ENCODE measurements at places on chromosomes 5 and 9. TPM values are rescaled to one million over a fixed set of nuclear protein-coding genes. Genes with fewer than 3 reads are reported as not detected.

The PCA3 gene
- total RNA-seq = not detected

GRCh38 chr9:28810388-28811075 is 1237.3 kb upstream of the C9orf72 start:
- no peak for DNase-seq

DNA sequence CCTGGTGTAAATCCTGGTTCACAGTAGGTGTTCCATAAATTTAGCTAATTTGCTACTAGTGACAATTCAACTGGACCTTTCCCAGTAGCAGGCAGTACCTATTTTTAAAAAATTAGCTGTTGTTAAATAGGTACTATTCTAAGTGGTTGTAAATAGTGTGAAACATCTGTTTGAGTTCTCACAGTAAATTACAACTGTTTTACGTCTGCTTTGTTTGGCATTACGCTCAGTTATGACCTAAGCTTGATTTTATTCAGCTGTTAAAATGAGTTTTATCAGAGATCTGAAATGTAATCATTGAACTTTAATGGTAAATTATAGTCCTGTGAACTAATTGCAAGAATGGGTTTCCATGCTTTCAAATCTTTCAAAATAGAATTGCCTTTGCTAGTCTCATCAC is 93.9 kb downstream of the GPBP1 start:
- no peak for DNase-seq

DNA sequence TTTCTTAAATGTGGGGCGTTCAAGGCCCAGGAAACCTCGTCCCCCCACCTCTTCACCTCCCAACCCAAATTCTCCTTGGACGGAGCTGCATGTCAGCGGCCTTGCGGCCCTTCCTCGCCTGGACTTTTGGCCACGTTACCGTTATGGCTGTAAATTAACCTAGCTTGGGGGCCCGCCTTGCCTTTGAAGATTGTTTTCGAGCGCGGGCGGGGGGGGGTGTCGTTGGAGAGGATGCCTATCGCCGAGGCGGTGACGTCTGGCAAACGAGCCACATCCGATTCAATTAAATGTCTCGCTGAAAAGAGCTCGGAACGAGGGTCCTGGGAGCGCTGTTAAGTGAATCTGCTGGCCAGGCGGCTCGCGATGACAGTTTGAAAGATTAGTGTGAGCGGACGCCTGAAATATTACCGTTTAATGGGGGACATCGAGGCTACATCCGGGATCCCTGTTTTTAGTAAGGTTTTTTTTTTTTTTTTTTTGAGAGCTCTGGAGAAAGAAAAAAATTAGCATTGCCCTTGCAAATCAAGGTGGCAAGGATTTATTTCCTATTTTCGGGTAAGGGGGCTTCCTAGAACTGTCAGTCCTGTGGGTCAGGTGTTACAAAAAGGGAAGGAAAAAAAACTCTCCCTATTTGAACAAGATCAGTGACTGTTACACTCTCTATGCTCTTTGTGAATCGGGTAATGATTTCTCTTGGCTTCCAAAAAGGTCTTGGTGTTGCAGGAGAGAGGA is 2.3 kb upstream of the NKX2-5 start:
- DNase-seq = no peak
